Thoracic aorta (tissue), 2 donors: ENCODE measurements at places on chromosomes 1 and 21. TPM values are rescaled to one million over a fixed set of nuclear protein-coding genes. Genes with fewer than 3 reads are reported as not detected.

Gene EDARADD
- total RNA-seq, result not detected

GRCh38 chr1:8516278-8516777 is 198.4 kb downstream of the SLC45A1 start:
- H3K27ac ChIP-seq, result no peak overlapping the region
- H3K36me3 ChIP-seq, result no peaks in the 10 kb centered on the region
- DNase-seq, result no peak
- peaks cover 16% of the 10 kb centered on the region for H3K4me1 ChIP-seq

Gene OBSCN
- total RNA-seq, result 22.3 TPM

Gene COL24A1
- 2.8 TPM for total RNA-seq

DNA sequence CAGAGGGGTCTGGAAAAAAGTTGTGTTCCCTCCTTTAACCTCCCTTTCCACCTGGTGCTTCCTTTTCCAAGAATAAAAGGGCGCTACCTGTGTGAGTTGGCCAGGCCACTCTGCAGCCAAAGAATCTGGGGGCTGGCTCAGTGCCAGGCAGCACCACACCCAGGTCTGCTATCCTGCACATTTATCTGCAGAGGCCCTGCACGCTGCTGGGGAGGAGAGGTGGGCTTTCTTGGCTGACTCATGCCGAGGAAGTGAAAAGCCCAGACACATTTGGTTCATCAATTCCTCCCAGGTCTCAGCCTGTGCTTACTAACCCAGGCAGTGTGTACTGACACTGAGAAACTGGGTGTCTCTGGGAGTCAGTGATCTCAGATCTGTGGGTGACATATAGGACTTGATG is 79.8 kb upstream of the F3 start:
- DNase-seq, result no peak
- no peak overlapping the region for H3K27ac ChIP-seq
- no peak overlapping the region for H3K4me3 ChIP-seq

- H3K27me3 ChIP-seq, result no peaks in the 10 kb centered on the region
- no peak overlapping the region for H3K27ac ChIP-seq
- DNase-seq, result no peak
Measured at GRCh38 chr1:86499987-86500593, 31.4 kb downstream of the CLCA1 start.

GRCh38 chr1:244672946-244673682 is 20.2 kb downstream of the DESI2 start:
- H3K4me1 ChIP-seq, result peaks cover 34% of the 10 kb centered on the region
- no peak for DNase-seq
- no peaks in the 10 kb centered on the region for H3K27me3 ChIP-seq
- H3K27ac ChIP-seq, result peak overlapping the region; percentile 79
- no peaks in the 10 kb centered on the region for H3K36me3 ChIP-seq

GRCh38 chr1:228921481-228921880 is 186.2 kb downstream of the RHOU start:
- H3K4me3 ChIP-seq, result no peak overlapping the region
- DNase-seq, result no peak
- peak overlapping the region; percentile 89 for H3K27ac ChIP-seq
- no peaks in the 10 kb centered on the region for H3K27me3 ChIP-seq
- peaks cover 11% of the 10 kb centered on the region for H3K4me1 ChIP-seq
- no peaks in the 10 kb centered on the region for H3K36me3 ChIP-seq

GRCh38 chr21:41726970-41727783 is 39.7 kb downstream of the RIPK4 start:
- DNase-seq, result peak; percentile 70
- no peaks in the 10 kb centered on the region for H3K27me3 ChIP-seq
- peaks cover 17% of the 10 kb centered on the region for H3K4me1 ChIP-seq

DNA sequence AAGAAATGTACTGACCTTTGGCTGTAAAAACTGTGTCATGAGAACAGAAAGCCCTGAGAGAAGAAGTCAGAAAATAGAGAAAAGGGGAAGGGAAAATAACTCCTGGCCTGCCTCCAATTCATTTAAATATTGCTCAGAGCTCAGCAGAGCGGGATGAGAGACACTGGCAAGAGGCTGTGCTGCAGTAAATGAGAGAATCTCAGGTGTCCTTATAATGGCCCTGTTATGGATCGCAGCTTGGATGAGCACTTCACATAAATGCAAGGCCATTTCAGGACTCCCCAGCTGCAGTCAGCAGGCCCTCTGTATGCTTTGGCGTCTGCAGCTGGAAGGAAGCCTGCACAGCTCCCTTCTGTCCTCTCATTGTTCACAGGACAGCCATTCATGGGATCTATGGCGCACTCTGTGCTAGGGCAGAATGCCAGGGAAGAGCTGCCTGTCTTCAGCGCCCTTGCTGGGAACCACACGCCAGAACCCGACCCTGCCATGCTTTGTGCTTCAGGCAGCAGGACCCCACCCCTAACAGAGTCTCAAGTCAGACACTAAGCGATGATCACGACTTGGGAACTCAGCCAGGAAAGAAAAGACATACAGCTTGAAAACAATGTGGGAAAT is 20.7 kb upstream of the ABCB10 start:
- no peaks in the 10 kb centered on the region for H3K36me3 ChIP-seq
- H3K4me1 ChIP-seq, result peaks cover 38% of the 10 kb centered on the region
- peak overlapping the region; percentile 52 for H3K4me3 ChIP-seq
- H3K27me3 ChIP-seq, result no peaks in the 10 kb centered on the region

Gene AHCYL1
- total RNA-seq, result 69.3 TPM

Gene GBP2
- total RNA-seq, result 79.7 TPM

DNA sequence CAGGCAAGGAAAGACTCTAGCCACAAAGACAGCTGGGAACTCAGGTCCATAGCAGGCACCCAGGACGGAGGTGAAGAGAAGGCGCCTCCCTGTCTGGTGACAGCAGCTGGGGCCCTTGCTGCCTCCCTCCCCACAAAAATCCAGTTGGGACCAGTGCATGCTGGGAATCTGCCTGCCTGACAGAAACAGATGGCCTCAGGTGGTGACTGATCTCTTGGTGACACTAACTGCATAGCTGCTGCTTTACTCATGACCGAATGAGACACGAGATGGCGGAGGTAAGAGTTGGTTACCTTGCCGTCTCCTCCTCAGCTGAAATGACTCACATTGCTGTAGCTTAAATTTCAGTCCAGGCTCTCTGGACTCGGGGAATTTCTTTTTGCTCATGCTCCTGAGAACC is 130.3 kb downstream of the FGGY start:
- no peak overlapping the region for H3K4me3 ChIP-seq
- peaks cover 25% of the 10 kb centered on the region for H3K4me1 ChIP-seq
- H3K36me3 ChIP-seq, result no peaks in the 10 kb centered on the region
- no peak overlapping the region for H3K27ac ChIP-seq
- no peak for DNase-seq

Gene LCE1C
- 2.8 TPM for total RNA-seq

DNA sequence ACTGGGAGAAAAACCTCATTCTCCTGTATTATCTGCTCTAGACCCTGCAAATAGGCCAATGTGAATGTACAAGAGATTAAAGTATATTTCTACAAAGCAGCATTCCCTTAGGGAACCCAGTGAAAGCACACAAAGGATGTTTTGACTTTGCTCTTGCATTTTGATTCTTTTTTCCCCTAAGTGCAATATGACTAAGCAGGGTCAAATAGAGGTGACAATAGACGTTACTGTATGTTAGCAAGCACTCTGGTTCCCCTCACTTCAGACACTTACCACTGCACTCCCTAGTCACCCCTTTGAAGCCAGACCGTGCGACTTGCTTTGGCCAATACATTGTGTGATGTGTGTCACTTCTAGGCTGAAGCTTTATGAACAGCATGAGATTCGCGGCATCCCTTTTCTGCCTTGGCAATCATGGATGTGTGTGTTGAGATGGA is 209.7 kb downstream of the RHOU start:
- H3K36me3 ChIP-seq, result no peaks in the 10 kb centered on the region
- H3K27me3 ChIP-seq, result no peaks in the 10 kb centered on the region
- H3K4me3 ChIP-seq, result no peak overlapping the region
- no peak for DNase-seq

DNA sequence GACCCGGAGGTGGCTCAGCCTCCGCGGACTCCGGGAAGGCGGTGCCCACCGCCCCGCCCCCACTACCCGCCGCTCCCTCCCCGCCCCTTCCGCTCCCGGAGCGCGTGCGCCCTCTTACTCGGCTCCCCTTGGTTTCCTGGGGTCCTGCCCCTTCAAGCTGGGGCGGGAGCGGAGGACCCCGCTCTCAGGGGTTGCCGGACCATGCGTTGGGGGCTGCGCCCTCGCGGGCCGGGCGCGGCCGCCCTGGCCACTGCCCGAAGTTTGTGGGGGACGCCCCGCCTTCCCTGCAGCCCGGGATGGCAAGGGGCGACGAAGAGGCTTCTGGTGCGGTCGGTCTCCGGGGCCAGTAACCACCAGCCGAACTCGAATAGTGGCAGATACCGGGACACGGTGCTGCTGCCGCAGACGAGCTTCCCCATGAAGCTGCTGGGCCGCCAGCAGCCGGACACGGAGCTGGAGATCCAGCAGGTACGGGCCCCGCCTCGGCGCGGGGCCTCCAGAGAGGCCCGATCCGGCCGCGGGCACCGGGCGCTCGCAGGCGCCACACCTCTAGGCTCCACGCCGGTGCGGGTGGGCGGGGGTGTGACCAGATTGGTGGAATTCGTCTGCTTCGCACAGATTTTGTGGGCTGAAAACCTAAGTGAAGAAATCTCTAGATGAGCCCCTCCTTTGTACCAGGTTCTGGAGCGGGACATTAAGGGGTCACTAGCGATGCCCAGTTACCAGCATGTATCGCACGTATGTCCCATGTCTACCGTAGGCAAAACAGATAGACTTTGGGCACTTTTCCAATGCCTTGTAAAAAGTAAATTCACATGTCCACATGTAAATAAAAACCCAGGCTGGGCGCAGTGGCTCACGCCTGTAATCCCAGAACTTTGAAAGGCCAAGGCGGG is at the start of gene IARS2:
Gene IARS2 (plus strand): TSS at position 117 of the 896 bp plus-strand sequence. CDS start 85 bp downstream, at position 202.
- H3K27me3 ChIP-seq, result no peaks in the 10 kb centered on the region
- peak within 1 kb of the TSS; percentile 81 for H3K27ac ChIP-seq
- no peak for DNase-seq
- H3K4me1 ChIP-seq, result peaks cover 13% of the 10 kb centered on the region

GRCh38 chr1:31843506-31843905 is 27.7 kb upstream of the SPOCD1 start:
- H3K36me3 ChIP-seq, result no peaks in the 10 kb centered on the region
- peak; percentile 9 for DNase-seq
- no peaks in the 10 kb centered on the region for H3K27me3 ChIP-seq

GRCh38 chr1:31725777-31726535 is 22.1 kb upstream of the COL16A1 start:
- no peaks in the 10 kb centered on the region for H3K36me3 ChIP-seq
- H3K27me3 ChIP-seq, result no peaks in the 10 kb centered on the region
- DNase-seq, result no peak
- no peaks in the 10 kb centered on the region for H3K4me1 ChIP-seq

DNA sequence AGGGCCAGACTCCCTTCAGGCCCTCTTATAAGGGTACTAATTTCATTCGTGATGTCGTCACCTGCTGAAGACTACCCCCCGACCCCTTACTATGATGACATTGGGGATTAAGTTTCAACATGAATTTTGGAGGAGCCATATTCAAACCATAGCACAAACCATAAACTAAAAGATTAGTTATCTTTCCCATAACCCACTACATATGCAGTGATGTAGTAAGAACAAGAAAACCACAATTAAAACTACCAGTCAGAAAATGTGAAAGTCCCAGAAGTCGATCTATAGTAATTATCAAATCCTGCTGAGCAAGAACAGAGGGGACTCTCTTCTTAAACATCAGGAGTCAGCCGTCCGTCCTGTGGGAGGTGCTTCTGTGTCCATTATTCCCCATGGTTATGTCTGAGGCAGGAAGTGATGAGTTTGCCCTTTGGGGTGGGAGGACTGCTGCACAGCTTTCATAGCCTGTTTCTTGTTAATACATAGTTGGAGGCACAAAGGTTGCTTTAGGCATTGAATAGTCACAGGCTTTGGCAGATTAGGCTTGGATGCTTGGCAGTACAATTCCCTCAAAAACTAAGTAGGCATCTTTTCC is 35.9 kb upstream of the PTGFRN start:
- peaks cover 12% of the 10 kb centered on the region for H3K4me1 ChIP-seq
- H3K27ac ChIP-seq, result no peak overlapping the region
- H3K27me3 ChIP-seq, result no peaks in the 10 kb centered on the region
- H3K4me3 ChIP-seq, result no peak overlapping the region
- DNase-seq, result no peak

DNA sequence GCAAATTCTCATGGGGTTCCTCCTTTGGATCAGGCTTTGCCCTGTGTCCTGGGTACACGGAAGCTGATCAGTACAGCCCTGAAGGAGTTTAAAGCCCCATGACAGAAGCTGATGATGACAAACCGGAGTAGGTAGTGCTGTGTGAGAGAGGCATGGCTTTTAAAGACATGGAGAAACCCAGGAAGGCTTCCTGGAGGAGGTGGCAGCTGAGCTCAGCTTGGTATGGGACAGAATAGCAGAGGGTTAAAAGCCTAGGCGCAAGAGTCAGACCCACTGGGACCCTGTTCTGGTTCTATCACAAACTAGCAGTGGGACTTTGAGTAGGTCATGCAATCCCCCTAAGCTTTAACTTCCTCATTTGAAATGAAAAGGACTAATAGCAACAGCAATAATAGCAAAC is 6.1 kb downstream of the TMEM61 start:
- H3K27me3 ChIP-seq, result no peaks in the 10 kb centered on the region
- H3K27ac ChIP-seq, result no peak overlapping the region
- no peak overlapping the region for H3K4me3 ChIP-seq

DNA sequence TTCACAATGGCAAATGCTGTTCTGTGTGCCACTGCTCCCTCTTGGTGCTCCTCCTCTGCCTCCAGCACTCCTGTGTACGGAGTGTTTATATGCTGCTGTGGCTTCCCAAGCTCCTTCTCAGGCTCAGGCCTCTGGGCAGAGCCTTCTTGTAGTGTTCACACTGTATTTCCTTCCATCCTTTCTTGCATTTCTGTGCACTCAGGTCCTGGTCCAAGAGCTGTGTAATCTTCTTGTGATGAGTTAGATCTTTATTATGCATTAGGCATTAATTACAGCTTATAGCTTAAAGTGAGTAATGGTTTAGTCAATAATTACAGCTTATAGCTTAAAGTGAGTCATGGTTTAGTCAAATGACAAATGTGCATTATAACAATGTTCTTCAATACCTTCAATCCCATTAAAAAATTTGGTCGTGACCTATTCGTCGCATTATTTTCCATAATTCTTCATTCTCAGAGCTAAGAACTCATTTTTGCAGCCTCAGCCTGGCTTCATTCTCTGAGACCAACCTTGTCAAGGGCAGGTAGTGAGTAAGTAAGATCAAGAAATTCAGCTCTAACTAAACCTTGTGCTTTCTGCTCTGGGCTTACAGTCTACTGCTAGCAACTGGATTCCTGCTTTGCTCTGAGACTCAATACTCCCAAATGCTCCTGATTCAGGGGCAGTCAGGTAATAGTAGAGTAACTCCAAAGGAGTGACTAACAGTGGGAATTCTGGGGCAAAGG is 154.5 kb upstream of the SPAG17 start:
- H3K4me1 ChIP-seq, result no peaks in the 10 kb centered on the region
- no peak overlapping the region for H3K27ac ChIP-seq
- no peaks in the 10 kb centered on the region for H3K36me3 ChIP-seq
- no peaks in the 10 kb centered on the region for H3K27me3 ChIP-seq
- H3K4me3 ChIP-seq, result no peak overlapping the region

Gene LEFTY1
- not detected for total RNA-seq
